Dermis blood vessel endothelial cell (primary cell): ENCODE measurements at places on chromosomes 5 and 9.

- DNase-seq = no peak
Measured at GRCh38 chr5:146357126-146357525, 18.5 kb downstream of the POU4F3 start.

DNA sequence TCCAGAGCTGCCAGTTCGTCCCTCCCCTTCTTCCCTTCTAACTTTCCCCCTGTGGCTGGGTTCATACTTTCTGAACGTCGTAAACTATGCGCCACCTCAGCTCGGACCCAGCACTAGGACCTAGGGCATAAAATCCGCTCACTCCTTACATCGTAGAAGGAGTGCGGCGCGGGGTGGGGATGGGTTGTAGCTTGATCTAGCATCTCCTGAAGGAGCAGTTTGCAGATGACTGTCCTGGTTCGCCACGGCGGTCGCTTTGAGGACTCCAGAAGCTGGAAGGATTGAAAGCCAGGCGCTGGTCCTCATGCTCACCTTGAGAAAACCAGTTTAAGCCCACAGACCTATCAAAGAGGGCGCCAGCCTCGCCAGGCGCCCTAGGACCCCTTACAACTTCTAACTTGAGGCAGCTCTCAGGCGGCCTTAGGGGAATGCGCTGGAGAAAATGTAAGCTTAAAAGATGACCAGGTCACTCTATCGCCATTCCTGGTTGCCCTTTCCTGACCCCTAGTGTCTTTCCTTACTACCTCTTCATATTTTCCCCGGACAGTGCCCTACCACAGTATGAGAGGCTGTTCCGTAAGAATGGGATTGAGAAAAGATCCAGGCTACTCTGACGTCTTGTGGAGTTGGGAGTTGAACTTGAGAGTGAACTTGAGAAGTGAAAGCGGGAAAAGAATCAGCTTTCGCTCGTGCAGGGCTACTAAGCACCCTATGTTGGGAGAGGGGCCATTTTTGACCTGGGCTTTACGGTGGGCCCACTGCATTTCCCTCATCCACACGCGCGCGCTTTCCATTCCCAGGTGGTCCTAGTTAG, 2.8 kb downstream of the RORB start:
- DNase-seq = no peak

- no peak for DNase-seq
Measured at GRCh38 chr5:139878093-139878492, 82.5 kb downstream of the PSD2 start.

GRCh38 chr9:135978642-135979546, 17.7 kb upstream of the UBAC1 start:
- no peak for DNase-seq

GRCh38 chr5:137923856-137924255, 34.6 kb downstream of the PKD2L2 start:
- DNase-seq = peak; percentile 53

- DNase-seq = no peak
Measured at GRCh38 chr5:66697796-66698564, 101.8 kb downstream of the MAST4 start.

- no peak for DNase-seq
Measured at GRCh38 chr5:33148076-33148513, 292.7 kb upstream of the TARS1 start.

DNA sequence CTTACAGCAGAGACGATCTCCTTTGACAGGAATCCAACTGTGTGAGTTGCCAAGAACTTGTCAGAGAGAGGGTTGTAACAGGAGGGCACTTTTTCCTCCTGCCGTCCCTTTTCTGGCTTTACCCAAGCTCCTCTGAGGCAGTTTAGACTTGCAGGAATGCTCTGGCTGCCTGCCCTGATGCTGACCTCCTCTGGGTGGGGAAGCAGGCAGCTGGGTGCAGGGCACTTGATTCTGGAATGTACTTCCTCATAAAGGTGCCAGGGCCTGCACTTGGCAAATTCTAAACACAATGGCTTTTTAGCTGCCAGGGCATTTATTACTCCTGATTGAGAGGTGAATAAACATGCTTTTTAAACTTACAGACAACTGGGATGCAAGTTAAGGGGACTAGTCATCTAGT, 190.4 kb downstream of the EPB41L4A start:
- peak; percentile 74 for DNase-seq

GRCh38 chr9:78712903-78713613, 416.1 kb downstream of the PSAT1 start:
- no peak for DNase-seq

DNA sequence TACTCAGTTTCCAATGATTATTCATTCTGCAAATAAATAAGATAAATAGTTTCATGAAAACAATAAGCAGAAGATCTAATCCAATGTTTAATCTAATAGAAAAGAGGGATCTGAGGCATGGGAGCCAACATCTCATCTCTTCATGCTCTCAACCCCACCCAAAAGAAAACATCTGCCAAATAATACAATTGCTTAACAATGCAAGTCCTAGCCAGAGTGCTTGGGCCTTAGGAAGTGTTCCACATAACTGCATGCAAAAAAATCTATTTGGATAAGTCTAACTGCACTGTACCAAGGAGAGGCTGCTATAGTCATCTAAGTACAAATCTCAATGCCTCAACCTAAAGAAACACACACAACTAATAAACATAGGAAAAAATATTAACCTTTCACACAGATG, 606.0 kb downstream of the CDH9 start:
- DNase-seq = no peak

GRCh38 chr5:16863469-16863946, 72.6 kb downstream of the MYO10 start:
- DNase-seq = no peak

- DNase-seq = peak; percentile 73
Measured at GRCh38 chr9:104091708-104092107, 2.4 kb upstream of the SMC2 start.

DNA sequence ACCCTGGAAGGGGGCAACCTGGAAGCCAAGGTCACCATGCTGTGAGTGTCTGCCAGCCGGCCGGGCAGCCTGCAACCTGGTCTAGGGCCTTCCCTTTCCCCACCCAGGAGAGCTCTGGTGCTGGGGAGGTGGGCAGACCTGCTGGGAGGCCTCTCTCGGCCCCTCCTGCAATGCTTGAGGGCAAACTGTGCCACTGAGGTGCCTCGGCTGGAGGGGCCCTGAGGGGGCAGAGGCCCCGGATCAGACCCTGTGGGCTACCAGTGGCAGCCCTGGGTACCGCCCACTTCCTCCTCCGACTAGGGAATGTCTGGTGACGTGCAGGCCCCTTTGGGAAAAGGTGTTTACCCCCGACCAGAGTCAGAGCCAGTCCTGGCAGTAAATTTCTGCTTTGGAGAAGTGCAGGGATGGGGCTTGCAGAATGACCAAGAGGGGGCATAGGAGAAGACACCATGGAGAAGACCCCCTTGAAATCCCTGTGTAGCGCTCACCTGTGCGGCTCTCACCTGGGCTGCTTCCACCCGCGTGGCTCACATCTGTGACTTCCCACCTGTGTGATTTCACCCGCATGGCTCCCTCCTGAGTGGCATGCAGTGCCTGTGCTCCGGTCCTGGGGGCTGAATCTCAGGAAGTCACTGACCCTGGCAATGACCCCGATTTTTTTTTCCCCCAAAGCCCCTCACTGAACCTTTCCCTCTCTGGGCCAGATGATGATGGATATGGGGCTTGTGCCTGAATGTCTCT, 1.1 kb downstream of the LCN1 start:
- DNase-seq = no peak

DNA sequence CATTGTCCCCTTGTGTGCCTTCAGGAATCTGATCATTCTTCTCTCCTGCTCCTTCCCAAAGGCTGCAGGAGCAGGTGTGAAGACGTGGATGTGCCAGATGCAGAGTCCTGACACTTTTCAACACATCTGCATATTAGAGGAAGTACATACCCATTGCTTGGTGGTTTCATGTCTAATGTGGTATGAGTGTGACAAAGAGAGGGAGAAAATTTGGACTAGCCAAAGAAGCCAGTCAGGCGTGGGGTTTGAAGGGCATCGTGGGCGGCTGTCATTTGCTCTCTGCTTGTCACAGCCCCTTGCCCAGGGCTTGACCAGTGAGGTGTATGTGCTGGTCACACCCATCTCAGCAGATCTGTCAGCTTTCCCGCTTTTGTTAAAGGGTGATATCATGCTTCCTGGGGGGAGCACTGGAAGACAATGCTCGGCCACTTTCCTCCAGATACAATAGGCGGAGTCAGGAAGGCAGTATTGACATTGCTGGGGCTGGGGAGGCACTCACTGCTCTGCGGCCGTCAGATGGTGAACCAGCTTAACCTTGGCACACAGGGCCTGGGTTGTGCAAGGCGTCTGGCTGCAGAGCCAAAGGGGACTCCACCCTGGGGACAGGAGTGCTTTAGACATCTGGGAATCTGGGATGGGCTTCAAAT, 8.6 kb downstream of the TEK start:
- peak; percentile 97 for DNase-seq

DNA sequence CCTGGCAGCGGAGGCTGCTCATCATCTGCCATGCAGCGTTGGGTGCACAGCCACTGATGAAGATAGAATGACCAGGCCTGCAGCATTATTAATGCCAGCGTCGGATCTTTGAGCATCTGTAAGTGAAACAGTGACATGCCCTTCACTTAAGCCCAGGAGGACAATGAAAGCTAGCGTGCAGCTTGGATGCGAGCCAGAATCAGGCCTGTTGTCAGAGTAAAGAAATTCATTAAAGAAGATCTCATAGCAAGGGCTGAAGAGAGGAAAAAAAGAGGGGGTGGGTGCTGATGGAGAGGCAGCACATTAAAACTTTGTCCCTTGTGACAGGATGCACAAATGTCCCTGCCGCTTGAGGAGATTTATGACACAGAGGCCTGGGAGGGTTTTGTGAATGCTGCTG, 186.1 kb upstream of the MAST4 start:
- peak; percentile 10 for DNase-seq

DNA sequence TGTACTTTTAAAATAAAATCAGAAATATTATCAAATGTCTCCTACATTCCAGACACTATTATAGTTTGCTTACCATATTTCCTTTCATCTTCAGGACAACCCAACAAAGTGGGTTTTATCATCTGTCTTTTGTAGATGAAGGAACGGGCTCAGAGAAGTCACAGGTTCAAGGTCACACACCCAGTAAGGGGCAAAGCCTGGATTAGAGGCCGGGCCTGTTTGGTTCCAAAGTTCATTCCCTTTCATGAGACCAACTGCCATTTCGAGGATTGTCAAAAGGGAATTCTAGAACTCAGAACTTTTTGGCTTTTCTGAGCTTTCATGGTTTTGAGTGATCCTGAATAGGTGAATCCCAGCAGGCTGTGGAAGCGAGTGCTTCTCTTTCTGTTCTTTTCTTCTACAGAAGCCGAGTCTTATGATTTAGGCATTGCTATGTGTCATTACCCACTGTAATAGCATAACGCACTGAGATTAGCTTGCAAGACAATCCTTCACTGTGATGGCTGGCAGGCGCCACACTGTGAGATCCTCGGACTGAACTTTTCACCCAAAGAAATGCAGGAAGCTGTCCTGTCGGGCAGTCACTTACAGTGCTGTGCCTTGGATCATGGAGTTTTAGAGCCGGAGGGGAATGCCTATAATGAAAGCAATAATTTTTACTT, 43.8 kb upstream of the ANKH start:
- no peak for DNase-seq

DNA sequence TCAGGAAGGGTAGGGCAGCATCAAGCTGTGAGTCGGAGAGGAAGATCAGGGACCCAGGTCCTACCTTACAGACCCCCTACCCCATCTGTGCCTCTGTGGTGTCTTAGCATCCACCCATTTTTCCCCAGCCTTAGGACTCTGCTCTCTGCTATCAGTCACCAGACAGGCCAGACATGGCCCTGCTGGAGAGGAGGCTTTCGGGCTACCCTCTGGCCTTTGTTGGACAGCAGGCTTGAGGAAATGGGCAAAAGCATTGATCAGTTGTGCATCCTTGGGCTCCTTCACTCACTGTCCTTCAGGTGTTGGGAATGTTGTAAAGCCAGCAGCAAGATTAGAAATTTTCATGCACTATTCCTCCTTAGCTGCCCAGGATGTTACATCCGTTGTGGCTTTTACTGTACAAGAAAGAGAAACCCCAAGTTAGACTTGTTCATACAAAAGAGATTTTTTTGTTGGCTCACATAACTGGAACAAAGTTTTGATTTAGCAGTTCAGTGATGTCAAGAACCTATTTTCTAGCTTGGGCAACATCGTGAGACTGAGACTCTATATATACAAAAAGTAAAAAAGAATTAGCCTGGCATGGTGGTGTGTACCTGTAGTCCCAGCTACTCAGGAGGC, 17.4 kb upstream of the TNFAIP8 start:
- no peak for DNase-seq
